ENCODE measurements at places on chromosomes 5 and 9. TPM values are rescaled to one million over a fixed set of nuclear protein-coding genes. Genes with fewer than 3 reads are reported as not detected.

- peak; percentile 15 for DNase-seq
Observed at GRCh38 chr5:12704955-12705354, 800.7 kb upstream of the CTNND2 start.

The TMEM8B gene
- 1.9 TPM for total RNA-seq

DNA sequence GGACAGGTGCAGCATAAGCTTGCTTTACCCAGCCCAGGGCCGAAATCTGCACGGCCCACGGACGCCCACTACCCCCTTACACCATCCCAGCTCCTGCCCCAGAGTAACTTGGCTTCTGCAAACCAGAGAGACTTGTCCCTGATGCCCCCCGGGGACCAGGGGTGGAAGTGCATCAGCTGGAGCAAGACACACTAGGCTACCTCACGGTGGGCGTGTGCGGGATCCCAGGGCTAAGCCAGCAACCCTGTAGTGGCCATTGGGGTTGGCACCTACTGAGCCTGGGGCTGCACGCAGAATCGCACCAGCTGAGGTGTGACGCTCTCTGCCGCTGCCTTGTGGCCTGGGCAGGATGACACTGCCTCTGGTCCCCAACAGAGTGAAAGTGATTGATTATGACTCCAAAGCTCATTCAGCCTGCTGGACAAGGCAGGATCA lies 6.1 kb upstream of the ZNF79 start:
- peak; percentile 21 for DNase-seq

GRCh38 chr5:36698031-36698430 lies 91.6 kb downstream of the SLC1A3 start:
- no peak for DNase-seq
